ENCODE measurements at places on chromosomes 16 and 17.
A peak's percentile ranks its signal among the peaks of the same experiment; 100 is the strongest.

DNA sequence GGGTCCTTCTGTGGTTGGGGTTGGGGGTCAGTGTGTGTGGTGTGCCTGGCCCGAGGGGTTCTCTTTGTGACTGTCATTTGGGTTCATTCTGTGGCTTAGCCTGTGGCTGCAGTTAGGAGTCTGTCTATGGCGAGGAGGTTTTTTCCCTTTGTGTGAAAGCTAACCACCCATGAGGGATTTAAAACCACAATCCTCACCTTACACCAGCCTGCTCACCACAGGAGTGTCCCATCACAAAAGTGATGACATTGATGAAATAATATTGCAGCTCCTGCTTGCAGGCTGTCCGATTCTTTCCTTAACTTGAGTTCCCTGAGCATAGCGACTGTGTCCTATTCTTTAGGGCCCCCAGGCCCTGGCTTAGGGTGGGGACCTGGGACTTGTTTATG lies 113.6 kb downstream of the RAP1GAP2 start:
- ATAC-seq = no peak

- no peak for ATAC-seq
Observed at GRCh38 chr17:2295575-2295974, 8.0 kb downstream of the SMG6 start.

GRCh38 chr17:78013683-78014467 lies 55.4 kb downstream of the TNRC6C start:
- peak; percentile 87 for ATAC-seq

- no peak for ATAC-seq
Observed at GRCh38 chr17:79370126-79370525, 240.7 kb downstream of the RBFOX3 start.

GRCh38 chr16:53770641-53771040 lies 66.7 kb downstream of the FTO start:
- ATAC-seq = no peak

- ATAC-seq = no peak
Observed at GRCh38 chr17:67818110-67819002, 6.9 kb upstream of the BPTF start.

- ATAC-seq = no peak
Observed at GRCh38 chr17:36941265-36942010, 4.2 kb downstream of the LHX1 start.

DNA sequence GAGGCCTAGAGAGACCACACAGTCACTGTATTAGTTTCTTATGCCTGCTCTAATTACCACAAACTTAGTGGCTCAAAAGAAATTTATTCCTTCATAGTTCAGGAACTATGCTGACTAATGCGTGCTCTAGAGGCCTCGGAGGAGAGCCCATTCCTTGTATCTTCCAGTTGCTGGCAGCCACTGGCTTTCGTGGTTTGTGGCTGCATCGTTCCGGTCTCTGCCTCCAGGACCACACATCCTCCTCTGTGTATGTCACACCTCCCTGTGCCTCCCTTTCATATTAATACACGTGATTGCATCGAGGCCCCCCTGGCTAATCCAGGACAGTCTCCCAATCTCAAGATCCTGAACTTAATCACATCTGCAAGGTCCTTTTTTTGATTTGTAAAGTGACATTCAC lies 16.9 kb upstream of the MYLK3 start:
- ATAC-seq = peak; percentile 50

DNA sequence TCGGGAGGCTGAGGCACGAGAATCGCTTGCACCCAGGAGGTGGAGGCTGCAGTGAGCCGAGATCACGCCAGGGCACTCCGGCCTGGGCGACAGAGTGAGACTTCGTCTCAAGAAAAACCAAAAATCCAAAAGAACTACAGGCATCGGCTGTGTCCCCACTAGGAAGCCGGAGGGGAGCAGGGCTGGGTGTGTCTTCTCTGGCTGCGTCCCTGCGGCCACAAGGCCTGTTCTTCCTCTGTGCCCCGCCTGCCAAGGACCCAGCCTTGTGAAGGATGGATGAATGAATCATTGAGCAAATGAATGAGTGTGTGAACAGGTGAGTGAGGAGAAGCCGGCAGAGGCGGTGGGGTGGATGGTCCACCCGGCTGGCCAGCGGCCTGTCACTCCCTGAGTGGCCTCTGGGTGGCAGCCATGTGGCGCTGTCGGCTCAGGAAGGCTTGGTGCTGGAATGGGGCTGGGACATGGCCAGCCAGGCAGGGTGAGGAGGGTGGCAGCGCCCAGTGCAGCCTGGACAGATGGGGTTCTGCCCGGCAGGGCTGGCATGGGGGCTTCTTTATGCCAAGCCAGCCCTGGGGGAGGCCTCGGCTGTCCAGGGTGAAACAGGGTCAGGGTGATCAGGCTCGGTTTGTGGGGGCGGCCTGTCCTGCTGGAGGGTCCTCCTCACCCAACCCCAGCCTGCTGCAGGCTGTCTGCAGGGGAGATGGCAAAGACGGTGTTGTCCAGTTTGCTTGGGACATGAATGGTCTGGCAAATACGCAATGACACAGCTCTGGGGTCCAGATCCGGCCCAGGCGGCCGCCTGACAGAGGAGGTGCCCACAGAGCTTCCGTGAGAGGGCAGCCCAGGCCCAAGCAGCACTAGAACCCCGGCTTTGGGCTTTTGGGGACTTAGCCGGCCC lies 21.7 kb downstream of the SLC25A10 start:
- ATAC-seq = peak; percentile 95
